ENCODE measurements at places on chromosomes 1 and 21.

DNA sequence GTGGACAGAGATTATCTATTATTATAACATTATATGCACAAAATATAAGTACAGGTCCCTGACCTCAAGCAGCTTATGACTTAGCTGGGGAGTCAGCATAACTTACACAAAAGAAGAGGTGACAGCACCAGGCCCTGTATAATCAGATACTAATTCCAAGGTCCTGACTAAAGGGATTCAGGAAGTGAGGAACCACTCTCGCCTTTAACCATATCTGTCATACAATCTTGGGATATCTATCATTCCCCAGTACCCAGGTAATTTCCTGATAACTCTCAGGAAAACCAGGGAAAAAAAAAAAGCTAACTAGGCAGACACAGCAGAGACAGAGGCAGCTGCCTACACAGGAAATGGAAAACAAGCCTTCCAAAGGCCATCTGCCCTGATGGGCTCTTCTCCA, 78.5 kb upstream of the CAMK1G start:
- DNase-seq: no peak

DNA sequence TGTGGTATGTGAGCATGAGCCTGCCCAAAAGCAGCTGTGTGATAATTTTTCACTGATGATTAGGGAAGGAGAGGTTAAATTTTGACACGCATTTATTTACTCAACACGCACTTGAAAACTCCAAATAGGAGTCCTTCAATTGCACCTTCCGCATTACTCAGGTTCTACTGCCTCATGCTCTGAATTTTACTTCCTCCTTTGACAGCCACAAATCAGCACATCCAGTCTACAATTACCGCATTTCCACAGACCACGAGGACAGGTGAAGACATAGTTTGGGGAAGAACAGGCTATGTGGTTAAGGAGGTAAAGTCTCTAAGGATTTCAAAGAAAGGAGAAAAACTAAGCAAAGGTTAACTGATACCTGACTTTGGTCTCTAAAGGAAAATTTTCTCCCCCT, 2.6 kb downstream of the CAPN8 start:
- DNase-seq: no peak

- no peak for DNase-seq
Measured at GRCh38 chr1:53572065-53572814, 113.0 kb downstream of the DMRTB1 start.

GRCh38 chr1:74689621-74690363, 16.2 kb upstream of the ERICH3 start:
- peak; percentile 49 for DNase-seq

GRCh38 chr1:28580722-28581530, 11.1 kb upstream of the RAB42 start:
- peak; percentile 55 for DNase-seq

- no peak for DNase-seq
Measured at GRCh38 chr1:25765923-25766589, 33.9 kb upstream of the SELENON start.

GRCh38 chr1:95043141-95043980, 29.4 kb downstream of the ALG14 start:
- DNase-seq: peak; percentile 86

DNA sequence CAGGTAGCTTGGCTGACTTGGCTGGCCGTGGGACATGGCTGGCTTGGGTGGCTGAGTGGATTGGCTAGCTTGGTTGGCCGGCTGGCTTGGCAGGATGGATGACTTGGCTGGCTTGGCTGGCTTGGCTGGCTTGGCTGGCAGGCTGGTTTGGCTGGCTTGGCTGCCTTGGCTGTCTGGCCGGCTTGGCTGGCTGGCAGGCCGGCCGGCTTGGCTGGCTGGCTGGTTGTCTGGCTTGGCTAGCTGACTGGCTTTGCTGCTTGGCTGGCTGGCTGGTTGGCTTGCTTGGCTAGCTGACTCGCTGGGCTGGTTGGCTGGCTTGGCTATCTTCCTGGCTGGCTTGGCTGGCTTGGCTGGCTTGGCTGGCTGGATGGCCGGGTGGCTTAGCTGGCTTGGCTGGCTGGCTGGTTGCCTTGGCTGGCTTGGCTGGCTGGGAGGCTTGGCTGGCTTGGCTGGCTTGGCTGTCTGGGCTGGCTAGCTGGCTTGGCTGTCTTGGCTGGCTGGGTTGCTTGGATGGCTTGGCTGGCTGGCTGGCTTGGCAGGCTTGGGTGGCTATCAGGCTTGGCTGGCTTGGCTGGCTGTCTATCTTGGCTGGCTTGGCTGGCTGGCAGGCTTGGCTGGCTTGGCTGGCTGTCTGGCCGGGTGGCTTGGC, 129.7 kb upstream of the FAM72C start:
- DNase-seq: peak; percentile 20

DNA sequence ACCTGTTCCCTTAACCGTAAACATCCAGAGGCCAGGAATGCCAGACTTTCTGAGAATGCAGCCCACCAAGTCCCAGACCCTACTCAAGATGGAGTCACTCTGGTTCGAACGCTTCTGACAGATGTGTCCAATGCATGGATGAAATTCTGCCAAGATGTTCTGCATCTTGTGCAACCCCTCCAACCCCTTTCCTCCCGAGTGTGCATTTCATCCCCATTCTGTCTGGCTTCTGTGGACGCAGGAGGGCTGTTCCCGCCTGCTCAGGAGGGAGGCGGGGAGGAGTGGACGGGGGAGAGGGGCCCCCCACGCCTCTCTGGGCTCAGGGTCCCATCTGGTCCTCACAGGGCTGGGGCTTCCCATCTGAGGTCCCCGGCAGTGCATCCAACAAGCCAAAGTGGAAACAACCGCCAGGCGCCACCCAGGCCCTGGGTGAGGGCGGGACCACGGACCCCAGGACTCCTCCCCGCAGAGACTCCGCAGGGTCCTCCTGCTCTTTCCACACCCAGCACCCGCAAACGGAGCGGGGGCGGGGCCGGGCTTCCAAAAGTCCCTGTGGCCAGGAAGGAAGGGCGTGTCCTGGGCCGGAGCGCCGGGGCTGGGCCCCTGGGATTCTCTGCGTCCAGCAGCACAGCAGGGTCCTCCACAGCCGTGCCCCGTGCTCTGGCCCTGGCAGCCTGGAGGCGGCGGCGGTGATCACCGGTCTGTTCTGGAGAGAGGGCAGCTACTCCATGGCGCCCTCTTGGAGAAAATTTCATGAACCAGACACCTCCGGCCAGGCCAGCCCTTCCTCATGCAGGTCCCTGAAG, 27.8 kb upstream of the SUMO3 start:
- DNase-seq: peak; percentile 76

- no peak for DNase-seq
Measured at GRCh38 chr21:42379426-42380215, 13.3 kb upstream of the TFF1 start.

DNA sequence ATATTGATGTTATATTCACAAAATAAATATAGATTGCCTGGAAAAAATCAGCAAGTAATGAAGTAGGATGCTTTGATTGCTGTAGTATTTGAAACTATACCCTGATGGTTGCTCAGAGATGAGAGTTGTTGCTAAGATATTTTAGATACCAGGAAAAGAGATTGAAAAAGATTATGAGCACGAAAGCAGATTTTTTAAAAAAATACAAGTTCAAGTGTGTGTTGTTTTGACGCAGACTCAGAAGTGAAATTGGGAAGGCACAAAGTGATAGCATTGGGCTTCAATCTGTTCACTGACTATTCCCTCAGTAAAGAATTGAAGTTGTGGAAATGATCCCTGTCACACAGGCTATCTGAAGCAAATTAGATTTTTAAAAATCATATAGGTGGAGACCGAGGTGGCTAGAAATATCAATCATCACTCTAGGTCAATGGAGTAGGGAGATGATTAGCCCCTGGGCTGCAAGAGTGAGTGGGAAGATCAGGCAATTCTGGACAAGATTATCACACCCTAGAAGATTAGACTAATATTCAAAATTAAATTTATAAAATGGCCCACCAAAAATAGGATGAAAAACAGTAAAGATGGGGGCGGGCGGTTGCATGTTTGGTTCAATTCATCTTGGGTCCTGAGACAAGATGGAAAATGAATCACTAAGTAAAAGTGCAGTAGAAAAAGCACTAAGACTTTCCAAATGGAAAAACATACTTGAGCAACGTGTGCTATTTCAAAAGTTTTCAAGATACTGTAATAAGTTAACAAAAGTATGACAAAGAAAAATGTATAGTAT, 41.5 kb upstream of the LRRC8D start:
- no peak for DNase-seq

GRCh38 chr1:244920911-244921761, 56.8 kb upstream of the HNRNPU start:
- DNase-seq: no peak

DNA sequence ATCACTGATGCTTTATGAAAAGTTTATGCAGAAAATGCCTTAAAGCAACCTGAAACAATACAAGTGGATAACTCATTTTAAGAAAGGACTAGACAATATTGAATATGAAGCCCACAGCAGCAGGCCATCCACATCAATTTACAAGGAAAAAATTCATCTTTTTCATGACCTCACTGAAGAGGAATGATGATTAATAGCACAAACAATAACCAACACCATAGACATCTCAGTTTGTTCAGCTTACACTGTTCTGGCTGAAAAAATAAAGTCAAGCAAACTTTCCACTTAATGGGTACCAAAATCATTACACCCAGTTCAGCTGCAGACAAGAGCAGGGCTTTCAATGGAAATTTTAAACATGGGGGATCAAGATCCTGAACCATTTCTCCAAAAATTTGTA, 380.6 kb upstream of the NEGR1 start:
- DNase-seq: no peak

DNA sequence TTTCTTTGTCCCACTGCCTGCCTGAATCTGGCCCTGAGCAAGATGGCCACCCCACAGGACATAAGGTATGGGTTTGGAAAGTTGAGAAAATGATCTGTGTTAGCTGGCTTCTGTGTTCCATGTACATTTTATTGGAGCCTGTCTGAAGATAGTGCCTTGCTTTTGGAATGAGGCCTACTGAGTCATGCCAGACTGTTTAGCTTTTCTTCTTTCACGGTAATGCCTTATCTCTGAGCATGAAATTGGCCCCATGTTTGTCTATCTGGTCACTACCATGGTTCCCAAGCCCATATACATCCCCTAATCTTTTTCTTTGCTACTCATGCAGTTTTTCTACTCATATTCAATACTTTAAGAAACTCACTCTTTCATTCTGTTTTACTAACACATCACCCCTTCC, 85.1 kb upstream of the LMO4 start:
- DNase-seq: no peak

DNA sequence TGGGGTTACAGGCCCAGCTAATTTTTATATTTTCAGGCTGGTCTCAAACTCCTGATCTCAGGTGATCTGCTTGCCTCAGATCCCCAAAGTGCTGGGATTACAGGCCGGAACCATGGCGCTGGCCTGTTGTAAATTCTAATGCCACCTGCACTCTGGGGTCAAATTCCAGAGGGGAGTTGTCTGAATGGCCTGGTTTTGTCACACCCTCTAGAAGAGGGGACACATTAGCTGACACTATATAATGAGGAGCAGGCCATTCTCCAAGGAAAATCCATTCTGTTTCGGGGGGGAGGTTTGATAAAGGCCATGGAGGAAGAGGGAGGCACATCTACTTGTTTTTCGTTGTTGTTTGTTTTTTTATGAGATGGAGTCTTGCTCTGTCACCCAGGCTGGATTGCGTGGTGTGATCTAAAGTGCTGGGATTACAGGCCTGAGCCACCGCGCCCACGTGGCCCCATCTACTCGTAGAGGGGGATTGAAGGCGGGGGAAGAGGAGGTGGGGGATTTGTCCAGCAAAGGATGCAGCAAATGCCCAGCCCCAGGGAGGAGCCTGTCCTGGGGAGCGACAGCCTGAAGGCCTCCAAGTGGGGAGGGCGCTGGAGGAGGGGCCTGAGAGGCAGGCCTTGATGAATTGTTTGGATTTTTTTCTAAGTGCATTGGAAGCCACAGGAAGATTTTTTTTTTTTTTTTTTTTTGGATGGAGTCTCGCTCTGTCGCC, 78.4 kb upstream of the SLC45A1 start:
- DNase-seq: peak; percentile 80

All from colonic mucosa (tissue), 4 donors.